Occipital lobe (tissue), 3 donors: ENCODE measurements at places on chromosomes 2 and 18. TPM values are rescaled to one million over a fixed set of nuclear protein-coding genes. Genes with fewer than 3 reads are reported as not detected.

- no peak for DNase-seq
Observed at GRCh38 chr2:195162918-195163317, 494.1 kb upstream of the SLC39A10 start.

DNA sequence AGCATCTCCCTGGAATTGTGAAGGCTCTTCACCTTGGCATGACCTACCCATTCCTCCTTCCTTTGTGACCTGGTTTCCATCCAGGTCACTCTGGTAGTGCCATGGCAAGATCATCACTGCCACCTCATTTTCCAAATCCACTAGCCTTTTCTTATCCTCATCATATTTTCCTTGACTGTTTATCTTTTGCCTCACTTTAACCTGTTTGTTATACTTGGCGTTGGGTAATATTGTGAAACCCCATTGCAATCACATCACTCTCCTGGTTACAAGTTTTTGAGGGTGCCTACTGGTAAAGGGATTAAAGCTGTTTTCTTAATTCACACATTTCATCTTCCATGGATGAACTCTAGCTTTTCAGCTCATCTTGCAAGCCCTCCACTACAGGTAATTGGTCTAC lies 39.1 kb upstream of the IGFBP2 start:
- DNase-seq: no peak

- DNase-seq: no peak
Observed at GRCh38 chr18:10296491-10296890, 157.9 kb upstream of the APCDD1 start.

POTEI gene
- not detected for total RNA-seq

GALNT5 gene
- total RNA-seq: 0.16 TPM
